ENCODE measurements at places on chromosomes 6 and 20. TPM values are rescaled to one million over a fixed set of nuclear protein-coding genes. Genes with fewer than 3 reads are reported as not detected.

The MGME1 gene
- 10.6 TPM for total RNA-seq

The LTA gene
- not detected for total RNA-seq

The PXDC1 gene
- total RNA-seq = 133 TPM

The ADGB gene
- total RNA-seq = not detected

The DZANK1 gene
- total RNA-seq = 1.3 TPM

The FAM209B gene
- 0.51 TPM for total RNA-seq

The HLA-DMA gene
- 42.9 TPM for total RNA-seq

The UBE2V1 gene
- 89.0 TPM for total RNA-seq

The FAM83C gene
- not detected for total RNA-seq
